ENCODE measurements at places on chromosomes 2 and 18.

DNA sequence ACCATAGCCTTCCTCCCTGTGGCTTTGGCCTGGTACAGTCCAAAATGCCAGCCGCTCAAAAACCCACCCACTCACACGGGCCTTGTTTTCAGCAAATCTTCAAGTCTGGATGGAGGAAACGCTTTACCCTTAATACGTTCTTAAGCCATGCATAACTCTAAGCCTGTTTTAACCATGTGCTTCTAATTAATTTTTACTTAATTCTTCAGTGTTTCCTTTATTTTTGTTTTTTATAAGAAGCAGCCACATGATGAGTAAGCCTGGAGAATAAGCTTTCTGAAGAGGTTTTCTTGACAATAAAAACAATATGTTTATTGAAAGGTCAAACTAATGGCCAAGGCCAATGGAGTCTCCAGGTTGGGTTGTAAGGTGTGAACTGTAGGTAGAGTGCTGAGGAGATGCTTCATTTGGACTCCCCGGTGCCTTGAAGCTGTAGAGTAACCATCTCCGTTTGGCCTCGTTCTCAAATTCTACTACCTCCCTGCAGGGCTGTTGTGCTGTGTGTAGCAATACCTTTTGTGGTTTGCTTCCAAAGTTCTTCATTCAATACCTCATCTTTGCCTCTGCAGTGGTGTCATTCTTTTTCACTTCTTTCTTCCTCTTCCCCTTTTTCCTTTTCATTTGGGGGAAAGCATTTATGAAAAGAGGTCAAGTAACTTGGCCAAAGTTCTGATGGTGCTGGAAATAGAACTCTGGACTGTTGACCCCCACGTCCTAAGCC is 113.7 kb downstream of the PRKCE start:
- no peak for DNase-seq
- H3K27ac ChIP-seq = no peak overlapping the region
- H3K27me3 ChIP-seq = no peaks in the 10 kb centered on the region
- H3K36me3 ChIP-seq = no peaks in the 10 kb centered on the region
- H3K4me1 ChIP-seq = no peaks in the 10 kb centered on the region

- peak overlapping the region; percentile 82 for H3K27ac ChIP-seq
- H3K36me3 ChIP-seq = no peaks in the 10 kb centered on the region
- H3K4me3 ChIP-seq = peak overlapping the region; percentile 60
- H3K4me1 ChIP-seq = peaks cover 40% of the 10 kb centered on the region
- peak; percentile 14 for DNase-seq
These were observed 1.3 kb downstream of the USP34 start for GRCh38 chr2:61469424-61470121.

DNA sequence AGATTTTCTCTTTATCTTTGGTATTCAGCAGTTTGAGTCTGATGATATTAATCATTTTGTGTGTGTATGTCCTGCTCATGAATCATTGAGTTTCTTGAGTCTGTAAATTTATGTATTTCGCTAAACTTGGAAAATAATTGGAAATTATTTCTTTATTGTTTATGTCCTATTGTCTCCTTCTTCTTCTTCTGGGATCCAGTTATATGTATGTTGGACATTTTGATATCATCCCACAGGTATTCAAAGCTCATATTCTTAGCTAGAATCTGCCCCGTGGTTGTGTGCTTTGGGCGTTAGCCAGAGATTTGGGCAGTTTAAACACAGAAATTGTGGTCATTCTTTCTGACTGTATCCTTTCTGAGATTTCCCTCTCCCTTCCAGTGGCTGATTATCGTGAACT is 243.0 kb upstream of the SPRED2 start:
- H3K27ac ChIP-seq = no peak overlapping the region
- H3K4me3 ChIP-seq = no peak overlapping the region
- no peaks in the 10 kb centered on the region for H3K27me3 ChIP-seq
- H3K4me1 ChIP-seq = no peaks in the 10 kb centered on the region

DNA sequence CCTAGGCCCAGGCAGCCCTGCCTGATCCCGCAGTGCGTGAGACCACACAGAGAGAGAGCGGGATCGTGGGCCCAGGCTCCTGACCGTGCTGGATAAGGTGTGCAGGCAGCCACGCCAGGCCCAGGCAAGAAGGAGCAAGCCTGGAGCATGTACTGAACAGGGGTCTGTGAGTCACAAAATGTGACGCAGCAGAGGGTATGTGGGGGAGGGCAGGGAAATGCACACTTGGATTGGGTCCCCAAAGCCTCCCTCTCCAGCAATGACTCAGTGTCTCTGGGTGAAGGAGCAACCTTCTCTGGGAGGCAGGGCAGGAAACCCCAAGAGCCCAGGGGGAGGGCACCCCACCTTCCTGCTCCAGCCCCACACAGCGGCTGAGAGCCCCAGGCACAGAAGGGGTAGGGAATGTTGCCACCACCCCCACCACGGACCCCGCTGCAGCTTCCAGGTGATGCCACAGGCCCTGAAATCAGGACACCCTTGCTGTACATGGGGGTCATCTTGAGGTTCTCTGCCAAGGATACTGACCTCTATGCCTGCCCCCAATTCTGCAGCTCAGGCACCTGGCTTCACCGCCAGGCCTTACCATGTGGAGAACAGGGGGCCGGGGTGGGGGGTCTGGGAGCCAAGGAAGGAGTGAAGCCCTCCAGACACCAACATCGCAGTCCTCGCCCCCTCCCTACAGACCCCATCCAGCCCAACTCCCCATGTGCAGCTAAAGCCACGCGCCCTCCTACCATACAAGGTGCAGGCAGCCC is 1.3 kb upstream of the GPC1 start:
- DNase-seq = no peak
- H3K27me3 ChIP-seq = peaks cover 22% of the 10 kb centered on the region
- no peak overlapping the region for H3K4me3 ChIP-seq
- H3K27ac ChIP-seq = no peak overlapping the region
- H3K36me3 ChIP-seq = no peaks in the 10 kb centered on the region

GRCh38 chr2:172246649-172247048 is 143.9 kb upstream of the DLX2 start:
- H3K36me3 ChIP-seq = no peaks in the 10 kb centered on the region
- H3K4me3 ChIP-seq = no peak overlapping the region
- no peak overlapping the region for H3K27ac ChIP-seq
- H3K27me3 ChIP-seq = no peaks in the 10 kb centered on the region

DNA sequence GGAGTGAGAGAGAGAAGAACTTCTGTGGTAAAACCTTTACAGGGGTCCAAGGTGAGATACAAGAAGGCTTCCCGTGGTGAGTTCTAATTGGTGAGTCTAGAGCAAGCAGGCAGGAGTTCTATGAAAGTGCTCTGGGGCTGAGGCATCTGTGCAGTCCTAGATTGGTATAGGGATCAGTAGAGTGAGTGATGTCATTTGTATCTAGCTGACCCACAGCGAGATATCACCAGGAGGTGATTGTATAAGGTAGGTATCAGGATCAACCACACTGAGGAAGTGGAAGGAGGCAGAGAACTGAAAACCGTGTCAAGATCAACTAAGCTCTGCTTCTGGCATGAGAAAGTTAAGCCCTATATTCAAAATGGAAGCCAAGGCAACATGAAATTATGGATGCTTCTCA is 1648.9 kb upstream of the TMEFF2 start:
- DNase-seq = no peak
- H3K27ac ChIP-seq = no peak overlapping the region
- H3K4me1 ChIP-seq = no peaks in the 10 kb centered on the region
- H3K27me3 ChIP-seq = no peaks in the 10 kb centered on the region

GRCh38 chr2:198316852-198317396 is 512.5 kb downstream of the PLCL1 start:
- no peak for DNase-seq
- no peak overlapping the region for H3K27ac ChIP-seq
- no peaks in the 10 kb centered on the region for H3K4me1 ChIP-seq
- no peaks in the 10 kb centered on the region for H3K36me3 ChIP-seq
- no peak overlapping the region for H3K4me3 ChIP-seq

DNA sequence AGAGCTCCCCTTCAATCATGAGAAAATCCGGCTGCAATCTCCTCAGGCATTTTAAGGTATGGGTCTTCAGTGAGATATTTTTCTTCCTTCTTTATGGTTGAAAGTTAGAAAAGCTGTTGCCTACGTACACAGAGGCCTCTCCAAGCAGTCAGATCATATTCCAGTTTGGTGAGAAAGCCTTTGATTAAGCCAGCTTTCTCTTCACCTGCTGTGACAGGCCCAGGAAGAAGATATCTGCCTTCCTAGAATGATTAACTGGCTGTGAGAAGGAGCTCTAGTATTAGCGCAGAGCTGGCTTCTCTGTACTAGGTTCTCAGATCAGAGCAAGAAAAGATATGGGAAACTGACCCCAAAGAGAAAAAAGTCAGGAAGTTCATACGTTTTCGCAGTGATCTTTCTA is 585.0 kb upstream of the CHAC2 start:
- no peaks in the 10 kb centered on the region for H3K27me3 ChIP-seq
- H3K4me1 ChIP-seq = no peaks in the 10 kb centered on the region
- H3K36me3 ChIP-seq = no peaks in the 10 kb centered on the region
- H3K4me3 ChIP-seq = no peak overlapping the region
- no peak overlapping the region for H3K27ac ChIP-seq

DNA sequence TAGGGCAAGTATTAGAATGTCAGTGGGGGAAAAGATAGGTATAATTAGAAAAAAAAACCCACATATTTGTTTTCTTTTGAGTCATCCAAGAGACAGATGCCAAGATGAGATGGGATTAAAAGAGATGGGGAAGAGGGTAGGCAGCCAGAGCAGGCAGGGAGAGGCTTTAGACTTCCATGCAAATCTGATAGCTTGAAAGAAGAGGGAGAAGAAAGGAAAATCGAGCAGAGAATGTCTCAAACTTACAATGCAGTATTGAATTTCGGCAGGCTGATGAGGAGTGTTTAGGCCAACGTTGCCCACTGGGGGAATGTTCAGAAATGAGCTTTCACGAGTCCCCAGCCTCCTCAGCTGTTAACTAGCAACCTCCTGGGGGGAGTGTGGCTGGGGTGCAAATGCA is 91.3 kb downstream of the SPATS2L start:
- H3K4me1 ChIP-seq = no peaks in the 10 kb centered on the region
- no peak overlapping the region for H3K4me3 ChIP-seq
- H3K36me3 ChIP-seq = no peaks in the 10 kb centered on the region

DNA sequence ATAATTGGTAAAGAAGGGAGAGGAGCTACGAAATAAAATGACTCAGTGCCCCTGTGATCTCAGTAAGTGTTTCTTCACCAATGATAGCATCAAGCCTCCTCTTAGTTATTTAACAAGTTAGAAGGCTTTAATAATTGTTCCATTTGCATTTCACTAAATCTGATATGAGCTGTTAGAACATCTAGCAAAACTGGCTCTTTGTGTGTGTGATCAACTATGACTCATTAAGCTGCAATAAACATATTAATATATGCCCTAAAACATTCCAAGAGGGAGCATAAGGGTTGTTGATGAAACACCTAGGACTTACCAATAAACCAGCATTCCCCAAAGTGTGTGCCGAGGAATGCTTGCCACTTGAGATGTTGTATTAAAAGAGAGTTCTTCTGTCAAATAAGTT is 115.2 kb downstream of the OSBPL6 start:
- no peaks in the 10 kb centered on the region for H3K4me1 ChIP-seq
- no peaks in the 10 kb centered on the region for H3K36me3 ChIP-seq
- no peaks in the 10 kb centered on the region for H3K27me3 ChIP-seq
- H3K27ac ChIP-seq = no peak overlapping the region
- no peak overlapping the region for H3K4me3 ChIP-seq

GRCh38 chr2:182548031-182548950 is 121.5 kb upstream of the PDE1A start:
- no peaks in the 10 kb centered on the region for H3K4me1 ChIP-seq
- no peak for DNase-seq
- no peak overlapping the region for H3K27ac ChIP-seq
- no peaks in the 10 kb centered on the region for H3K27me3 ChIP-seq
- H3K4me3 ChIP-seq = no peak overlapping the region

- H3K27me3 ChIP-seq = no peaks in the 10 kb centered on the region
- DNase-seq = peak; percentile 17
- H3K4me3 ChIP-seq = no peak overlapping the region
- no peaks in the 10 kb centered on the region for H3K4me1 ChIP-seq
These were observed 21.8 kb downstream of the ATG4B start for GRCh38 chr2:241659150-241659739.

DNA sequence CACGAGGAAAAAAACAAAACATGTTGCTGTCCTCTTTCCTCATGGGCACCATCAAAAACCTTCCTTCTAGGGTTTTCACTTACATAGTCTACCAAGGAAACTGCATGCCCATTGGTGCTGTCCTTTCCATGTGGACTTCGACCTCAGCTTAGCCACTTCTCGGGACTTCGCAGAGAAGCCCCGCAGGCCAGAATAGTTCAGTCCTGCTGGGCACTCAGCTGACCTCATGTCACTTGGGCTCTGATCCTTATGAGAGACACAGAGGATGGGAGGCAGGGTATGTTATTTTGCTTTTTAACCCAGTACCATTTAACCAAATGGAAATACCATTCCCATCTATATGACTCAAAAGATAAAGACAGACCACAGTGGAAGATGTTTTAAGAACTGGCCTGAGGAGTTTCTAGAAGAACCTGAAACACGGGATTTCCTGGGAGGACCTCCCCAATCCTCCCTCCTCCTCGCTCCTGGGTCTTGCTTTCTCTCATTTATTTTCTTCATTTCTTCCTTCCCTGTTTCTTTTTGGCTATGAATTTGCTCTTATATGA is 28.4 kb downstream of the AAK1 start:
- peaks cover 68% of the 10 kb centered on the region for H3K4me1 ChIP-seq
- peaks cover 10% of the 10 kb centered on the region for H3K36me3 ChIP-seq
- H3K4me3 ChIP-seq = no peak overlapping the region
- H3K27me3 ChIP-seq = no peaks in the 10 kb centered on the region
- DNase-seq = no peak
- no peak overlapping the region for H3K27ac ChIP-seq

DNA sequence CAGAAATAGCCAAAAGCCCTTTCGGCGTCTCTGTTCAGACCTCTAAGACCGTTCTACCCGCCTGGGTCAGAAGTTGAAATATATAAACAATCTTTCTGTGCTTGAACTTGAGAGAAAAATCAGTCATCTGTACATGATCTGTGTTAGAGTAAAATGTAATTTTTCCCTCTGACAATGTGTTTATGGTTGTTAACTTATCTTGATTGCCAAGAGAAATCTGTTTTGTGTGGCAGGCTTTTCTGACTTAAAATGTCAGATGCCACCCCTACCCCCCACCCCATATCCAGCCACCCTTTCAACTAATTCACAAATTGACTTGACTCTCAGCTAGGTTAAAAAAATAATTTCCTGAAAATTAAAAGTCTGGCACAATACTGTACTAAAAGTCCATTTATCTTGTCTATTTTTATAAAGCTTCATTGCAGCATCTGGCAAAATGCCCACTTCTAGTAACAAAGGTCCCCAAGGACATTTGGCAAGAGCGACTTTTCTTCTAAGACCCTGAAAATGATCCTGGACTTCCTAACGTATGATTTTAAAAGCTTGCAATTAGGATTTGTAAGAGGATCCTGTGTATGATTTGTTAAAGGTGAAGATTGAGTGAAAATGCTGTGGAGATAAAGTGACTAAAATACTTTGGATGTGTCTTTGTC is 304.2 kb downstream of the EPHA4 start:
- H3K27me3 ChIP-seq = no peaks in the 10 kb centered on the region
- no peak for DNase-seq
- no peaks in the 10 kb centered on the region for H3K36me3 ChIP-seq
- H3K27ac ChIP-seq = no peak overlapping the region
- H3K4me3 ChIP-seq = no peak overlapping the region

- no peaks in the 10 kb centered on the region for H3K27me3 ChIP-seq
- H3K27ac ChIP-seq = no peak overlapping the region
- no peaks in the 10 kb centered on the region for H3K4me1 ChIP-seq
- H3K4me3 ChIP-seq = no peak overlapping the region
- no peak for DNase-seq
These were observed 6.9 kb upstream of the SLC14A2 start for GRCh38 chr18:45608400-45608799.
